ENCODE measurements at places on chromosomes 1 and 21.

GRCh38 chr1:234825498-234826165 lies 215.7 kb upstream of the IRF2BP2 start:
- DNase-seq = no peak

DNA sequence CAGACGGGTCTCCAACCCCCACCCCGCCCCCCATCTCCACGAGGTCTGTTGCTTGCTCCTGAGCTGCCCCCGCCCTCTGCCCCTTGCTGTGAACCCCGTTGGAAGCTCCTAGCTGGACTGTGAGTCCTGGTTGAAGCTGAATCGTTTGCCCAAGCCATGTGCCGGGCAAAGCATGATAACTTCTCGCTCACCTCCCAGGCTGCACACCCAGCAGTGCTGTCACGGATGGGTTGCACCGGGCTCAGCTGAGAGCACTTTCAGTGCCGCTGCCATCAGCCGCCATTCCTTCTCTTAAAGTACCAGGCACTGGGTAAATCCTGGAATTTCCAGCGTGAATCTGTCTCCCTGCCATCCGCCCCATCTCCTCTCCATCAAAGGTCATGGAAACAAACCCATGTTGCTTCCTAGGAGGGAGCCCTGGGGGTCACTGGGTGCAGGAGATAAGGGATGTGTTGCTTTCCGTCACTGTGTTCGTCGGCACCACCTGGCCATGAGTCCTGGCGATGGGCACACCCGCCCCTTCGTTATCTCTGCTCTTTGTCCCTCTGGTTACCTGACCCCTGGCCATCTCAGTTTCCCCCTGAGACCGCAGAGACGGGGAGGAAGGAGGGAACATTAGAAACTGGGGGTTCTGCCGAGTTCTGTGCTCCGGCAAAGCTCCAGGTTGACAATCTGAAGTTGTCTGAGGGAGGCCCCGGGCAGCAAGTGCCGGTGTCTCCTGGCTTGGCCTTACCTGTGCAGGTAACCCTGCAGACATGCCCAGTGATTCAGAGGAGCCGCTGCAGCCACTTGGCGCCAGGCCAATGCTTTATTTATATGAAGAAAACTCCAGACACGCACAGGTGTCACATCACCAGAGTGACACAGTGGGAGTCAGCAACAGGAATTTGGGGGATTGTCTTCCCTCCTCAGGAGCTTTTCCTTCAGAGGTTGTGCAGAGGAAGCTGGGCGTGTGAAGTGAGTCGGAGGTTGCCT lies 2.7 kb downstream of the PDE9A start:
- DNase-seq = no peak

GRCh38 chr1:211518330-211519289 lies 26.6 kb upstream of the RD3 start:
- DNase-seq = no peak

- DNase-seq = no peak
These were observed 666.0 kb upstream of the PLXNA2 start for GRCh38 chr1:208910161-208910560.

DNA sequence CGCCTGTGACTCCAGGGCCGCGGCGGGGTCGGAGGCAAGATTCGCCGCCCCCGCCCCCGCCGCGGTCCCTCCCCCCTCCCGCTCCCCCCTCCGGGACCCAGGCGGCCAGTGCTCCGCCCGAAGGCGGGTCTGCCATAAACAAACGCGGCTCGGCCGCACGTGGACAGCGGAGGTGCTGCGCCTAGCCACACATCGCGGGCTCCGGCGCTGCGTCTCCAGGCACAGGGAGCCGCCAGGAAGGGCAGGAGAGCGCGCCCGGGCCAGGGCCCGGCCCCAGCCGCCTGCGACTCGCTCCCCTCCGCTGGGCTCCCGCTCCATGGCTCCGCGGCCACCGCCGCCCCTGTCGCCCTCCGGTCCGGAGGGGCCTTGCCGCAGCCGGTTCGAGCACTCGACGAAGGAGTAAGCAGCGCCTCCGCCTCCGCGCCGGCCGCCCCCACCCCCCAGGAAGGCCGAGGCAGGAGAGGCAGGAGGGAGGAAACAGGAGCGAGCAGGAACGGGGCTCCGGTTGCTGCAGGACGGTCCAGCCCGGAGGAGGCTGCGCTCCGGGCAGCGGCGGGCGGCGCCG lies at the start of gene SIM2:
Gene SIM2, plus strand, starts transcription at position 135 of the 565 bp plus-strand sequence. CDS start 632 bp downstream, outside the sequence.
- DNase-seq = no peak

DNA sequence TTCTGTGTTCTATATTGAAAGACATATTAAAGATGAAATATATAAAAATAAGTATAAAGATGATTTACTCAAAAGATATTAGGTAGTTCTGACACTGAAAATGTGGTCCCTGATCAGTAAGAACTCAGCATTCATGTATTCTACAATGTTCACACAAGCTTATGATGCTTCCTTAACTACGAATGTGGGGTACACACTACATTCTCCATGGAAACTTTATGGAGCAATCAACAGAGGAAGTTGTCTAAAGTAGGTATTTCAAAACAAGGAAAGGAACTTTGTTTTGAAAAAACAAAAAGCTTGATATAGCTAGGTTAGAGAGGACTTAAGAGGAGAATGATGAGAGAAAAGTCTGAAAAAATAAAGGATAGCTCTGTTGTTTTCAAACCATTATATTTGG lies 119.7 kb upstream of the RGS18 start:
- DNase-seq = no peak

DNA sequence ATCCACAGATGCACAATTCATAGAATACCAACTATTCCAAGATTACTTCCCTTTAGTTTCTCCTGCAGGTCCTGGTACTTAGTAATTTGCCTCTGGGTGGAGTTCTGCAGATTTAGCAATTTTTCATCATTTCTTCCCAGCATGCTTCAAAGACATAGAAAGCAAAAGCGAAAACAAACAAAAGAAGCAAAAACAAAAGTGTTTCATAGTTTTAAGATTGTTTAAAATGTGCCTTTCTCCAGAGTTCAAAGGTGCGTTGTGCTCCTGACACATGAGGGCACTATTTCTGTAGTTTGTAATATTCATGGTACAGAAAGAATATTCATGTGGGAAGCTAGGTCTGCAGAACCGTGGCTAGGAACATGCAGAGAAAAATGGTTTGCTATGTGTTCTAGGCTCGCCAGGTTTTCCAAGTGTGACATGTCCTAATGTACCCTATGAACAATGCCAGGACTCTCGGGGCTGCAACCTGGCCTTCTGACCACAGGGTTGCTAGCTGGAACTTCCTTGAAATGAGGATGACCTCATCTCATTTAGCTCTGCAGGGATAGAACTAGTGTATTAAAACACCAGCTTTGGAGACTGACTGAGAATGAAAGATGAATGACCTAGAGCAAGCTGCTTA lies 30.0 kb upstream of the RCSD1 start:
- no peak for DNase-seq

GRCh38 chr1:85850238-85850637 lies 142.0 kb upstream of the ZNHIT6 start:
- DNase-seq = no peak

DNA sequence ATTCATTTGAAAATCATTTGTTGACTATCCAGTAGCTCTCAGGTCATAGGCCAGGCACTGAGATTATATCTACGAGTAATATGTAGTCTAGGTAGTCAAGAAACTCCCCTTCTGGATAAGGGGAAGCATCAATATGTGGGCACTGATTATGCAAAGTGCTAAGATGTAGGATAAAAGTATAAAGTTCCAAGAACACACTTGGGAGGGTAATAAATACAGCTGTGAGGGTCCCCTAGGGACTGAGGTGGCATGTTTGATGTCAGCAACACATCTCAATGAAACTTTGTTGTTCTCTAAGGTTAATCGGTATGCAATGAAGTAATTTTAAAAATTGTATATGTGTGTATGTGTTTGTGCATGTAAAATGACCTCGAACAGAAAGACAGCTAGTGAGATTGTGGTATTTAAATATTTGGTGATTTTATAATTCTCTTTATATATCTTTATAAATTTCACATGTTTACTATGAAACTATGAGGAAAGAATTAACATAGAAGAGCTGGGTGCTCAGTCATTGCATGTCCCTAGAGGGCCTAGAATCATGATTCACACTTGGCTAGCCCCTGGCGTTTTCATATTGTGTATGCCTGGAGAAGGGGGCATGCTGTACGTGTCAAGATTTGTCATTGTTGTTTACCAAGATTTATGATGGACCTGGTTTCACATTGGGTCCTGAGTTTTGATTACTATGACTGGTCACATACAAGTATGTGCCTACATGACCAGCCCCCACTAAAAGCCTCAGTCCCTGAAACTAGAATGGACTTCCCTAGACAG lies 140.1 kb upstream of the DUSP10 start:
- no peak for DNase-seq

- no peak for DNase-seq
These were observed 94.6 kb upstream of the TMPRSS2 start for GRCh38 chr21:41602531-41602930.

DNA sequence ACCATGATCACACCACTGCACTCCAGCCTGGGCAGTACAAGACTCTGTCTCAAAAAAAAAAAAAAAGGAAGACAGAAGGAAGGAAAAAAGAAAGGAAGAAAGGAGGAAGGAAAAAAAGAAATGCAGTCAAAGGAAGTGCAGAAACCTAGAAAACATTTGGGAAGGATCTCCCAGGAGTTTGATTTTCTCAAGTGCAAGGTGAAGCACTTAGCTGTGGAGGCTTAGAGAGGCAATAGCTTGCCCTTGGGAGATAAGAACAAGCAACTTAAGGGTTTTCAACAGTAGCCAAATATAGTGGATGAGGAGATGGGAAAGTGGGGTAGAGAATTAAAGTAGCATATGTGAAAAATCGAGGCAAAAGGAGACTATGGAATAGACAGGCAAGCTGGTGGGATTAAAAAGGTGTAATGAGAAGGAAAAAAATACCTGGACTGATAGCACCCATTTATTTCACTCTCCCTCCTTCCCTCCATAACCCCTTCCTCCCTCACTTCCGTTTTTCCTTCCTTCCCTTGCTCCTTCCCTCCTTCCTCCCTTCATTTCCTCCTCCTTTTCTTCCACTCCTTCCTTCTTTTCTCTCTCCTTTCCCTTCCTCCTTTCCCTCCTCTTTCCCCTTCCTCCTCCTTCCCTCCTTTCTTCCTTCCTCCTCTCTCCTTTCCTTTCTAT lies 6.8 kb upstream of the FAM89A start:
- no peak for DNase-seq

DNA sequence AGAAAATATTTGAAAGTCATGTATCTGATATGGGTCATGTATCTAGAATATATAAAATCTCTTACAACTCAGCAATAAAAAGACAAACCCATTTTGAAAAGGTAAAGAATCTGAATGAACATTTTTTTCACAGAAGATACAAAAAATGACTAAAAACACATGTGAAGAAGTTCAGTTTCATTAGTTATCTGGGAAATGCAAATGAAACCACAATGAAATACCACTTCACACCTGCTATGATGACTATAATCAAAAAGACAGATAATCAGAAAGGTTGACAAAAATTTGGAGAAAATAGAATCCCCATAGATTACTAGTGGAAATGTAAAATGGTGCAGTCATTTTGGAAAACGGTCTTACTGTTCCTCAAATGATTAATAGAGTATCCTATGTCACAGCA lies 631.0 kb downstream of the MRPL39 start:
- no peak for DNase-seq

GRCh38 chr1:200364091-200364759 lies 45.6 kb downstream of the ZNF281 start:
- no peak for DNase-seq

- DNase-seq = no peak
These were observed 15.7 kb downstream of the TM2D1 start for GRCh38 chr1:61708953-61709907.

GRCh38 chr1:225772323-225772768 lies 5.3 kb upstream of the SRP9 start:
- no peak for DNase-seq

DNA sequence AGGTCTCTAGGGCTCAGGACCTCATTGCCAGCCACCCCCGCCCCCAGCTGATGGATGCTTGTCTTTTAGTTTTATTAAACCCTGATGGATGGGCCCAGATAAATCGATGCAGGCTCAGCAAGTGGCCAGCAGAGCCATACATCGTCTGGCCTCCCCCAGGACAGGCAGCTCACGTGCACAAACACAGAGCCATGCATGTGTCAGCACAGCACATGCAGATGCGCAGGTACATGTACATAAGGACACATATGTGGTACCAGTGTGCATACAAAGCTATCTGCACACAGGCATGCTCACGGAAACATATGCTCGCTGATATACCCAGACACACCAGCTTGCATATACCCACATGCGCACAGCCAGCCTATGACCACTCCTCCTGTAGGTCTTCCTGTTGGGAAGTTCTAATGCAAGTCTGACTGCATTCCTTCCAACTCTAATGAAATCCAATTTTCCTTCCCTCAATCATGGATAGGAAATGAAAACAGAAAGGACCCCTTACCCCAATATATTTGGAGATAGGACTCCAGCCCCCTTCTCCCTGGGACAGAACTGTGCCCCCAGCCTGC lies 897 bp downstream of the COL16A1 start:
- no peak for DNase-seq

DNA sequence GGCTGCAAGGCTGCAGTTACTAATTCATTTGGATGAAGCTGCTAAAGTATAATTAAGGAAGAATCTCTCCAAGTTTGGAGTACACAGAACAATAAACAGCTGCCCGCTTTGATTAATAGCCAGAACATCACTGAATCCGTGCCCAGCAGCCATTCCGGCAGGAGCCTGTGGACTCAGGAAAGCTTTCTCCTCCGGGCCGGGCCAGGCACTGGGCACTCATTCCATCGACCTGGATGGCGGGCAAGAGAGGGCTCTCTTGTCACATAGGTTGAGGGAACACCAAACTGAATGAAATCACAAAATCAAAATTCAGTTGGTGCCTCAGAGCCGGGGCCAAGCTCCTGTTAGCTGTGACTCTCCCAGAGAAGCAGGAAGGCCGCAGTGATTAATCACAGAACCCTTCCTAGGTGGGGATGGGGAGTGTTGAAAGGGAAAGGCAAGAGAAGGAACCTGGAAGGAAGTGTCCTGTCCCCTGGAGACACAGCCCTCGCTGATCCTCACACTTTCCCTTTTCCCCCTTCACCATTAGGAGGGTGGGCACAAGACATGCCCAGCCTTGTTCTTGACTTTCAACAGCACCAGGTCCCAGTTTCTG lies 306.7 kb downstream of the NPHP4 start:
- DNase-seq = no peak

DNA sequence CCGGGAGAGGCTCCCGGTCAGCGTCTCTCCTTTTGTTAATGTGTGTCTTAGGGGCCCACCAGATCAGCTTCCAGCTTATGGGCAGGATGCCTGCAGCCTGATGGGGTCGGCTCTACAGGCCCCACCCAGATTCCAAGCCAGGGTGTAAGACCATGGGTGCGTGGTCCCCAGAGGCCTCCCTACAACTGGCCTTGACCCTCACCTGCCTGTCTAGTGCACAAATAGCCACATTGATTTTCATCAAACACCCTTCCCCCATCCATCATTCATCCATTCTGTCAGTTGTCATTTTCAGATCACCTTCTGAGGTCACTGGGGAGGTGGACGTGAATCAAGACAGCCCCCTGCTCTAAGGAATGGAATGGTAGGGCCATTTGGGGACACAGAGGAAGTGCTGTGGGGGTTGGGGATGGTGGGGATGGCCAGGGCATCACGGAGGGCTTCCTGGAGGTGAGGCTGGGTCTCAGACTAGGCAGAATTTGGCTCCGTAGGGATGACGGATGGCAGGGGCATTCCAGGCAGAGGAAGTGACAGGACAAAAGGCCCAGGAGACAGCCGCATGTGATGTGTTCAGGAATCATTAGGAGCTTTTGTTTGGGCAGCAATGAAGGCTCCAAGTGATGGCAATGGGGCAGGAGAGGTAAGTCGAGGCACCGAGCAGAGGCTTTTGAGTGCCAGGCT lies 118.8 kb downstream of the EPHB2 start:
- no peak for DNase-seq

Data from stimulated activated CD8-positive, alpha-beta memory T cell treated with anti-CD3 and anti-CD28 coated beads, Interleukin-4, amount 100 ng/mL, for 1 hour (primary cell).